ENCODE measurements at places on chromosomes 1 and 21.

DNA sequence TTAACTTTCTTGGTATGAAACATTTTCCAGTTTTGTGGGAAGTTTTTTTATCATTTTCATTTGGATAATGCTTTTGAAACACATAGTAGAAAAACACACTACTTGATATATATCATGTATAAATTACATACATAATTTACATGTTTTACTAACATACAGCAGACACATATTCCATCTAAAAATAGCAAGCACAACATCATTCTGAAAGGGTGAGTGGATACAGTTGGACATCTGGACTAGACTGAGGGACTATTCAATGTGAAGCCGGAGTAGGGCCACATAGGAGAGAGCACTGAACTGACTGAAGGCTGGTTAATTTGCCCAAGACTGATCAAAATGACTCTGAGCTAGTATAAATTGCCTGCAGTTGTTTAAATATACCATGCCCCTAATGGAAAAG is 11.7 kb downstream of the CDKN2C start:
- DNase-seq = no peak

DNA sequence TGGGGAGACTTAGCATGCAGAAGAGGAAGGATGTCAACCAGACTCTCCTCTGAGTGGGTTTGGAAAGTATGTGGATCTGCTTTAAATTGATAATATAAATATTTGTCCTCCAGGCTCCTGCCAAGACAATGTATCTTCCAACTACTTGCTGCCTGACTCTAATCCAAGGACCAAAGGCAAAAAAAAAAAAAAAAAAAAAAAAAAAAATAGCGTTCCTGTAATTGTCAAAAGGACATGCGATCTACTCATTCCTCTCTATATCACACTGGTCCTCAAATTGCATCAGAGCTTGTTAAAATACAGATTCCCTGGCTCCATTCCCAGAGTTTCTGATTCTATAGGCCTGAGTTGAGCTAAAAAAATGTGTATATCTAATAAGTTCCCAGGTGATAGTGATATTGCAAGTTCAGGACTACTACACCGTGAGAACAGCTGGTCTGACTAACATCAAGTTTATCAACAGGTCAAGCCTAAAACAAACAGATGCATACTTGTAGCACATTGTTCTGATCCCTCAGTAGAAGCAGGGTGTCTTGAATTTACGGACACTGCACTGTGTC is 141.3 kb downstream of the TNR start:
- DNase-seq = no peak

DNA sequence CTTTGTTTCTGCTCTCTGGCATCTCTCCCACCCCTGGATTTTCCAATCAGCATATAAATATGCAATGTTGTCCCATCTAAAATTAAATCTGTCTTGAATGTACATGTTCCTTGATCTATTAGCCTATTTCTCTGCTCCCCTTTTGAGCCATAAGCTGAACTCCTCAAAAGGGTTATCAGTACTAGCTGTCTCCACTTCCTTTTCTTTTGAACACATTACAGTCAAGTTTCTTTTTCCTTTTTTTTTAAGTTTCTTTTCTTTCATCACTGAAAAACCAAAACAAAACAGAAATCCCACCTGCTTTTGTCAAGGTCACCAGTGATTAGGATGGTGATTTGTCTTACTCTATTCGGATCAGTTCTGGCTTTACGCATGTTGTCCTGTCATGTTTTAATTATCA is 29.3 kb downstream of the XCL2 start:
- no peak for DNase-seq

GRCh38 chr1:149934356-149934755 is 2.3 kb downstream of the MTMR11 start:
- DNase-seq = no peak

GRCh38 chr1:63004868-63005267 is 220.9 kb downstream of the ATG4C start:
- no peak for DNase-seq

DNA sequence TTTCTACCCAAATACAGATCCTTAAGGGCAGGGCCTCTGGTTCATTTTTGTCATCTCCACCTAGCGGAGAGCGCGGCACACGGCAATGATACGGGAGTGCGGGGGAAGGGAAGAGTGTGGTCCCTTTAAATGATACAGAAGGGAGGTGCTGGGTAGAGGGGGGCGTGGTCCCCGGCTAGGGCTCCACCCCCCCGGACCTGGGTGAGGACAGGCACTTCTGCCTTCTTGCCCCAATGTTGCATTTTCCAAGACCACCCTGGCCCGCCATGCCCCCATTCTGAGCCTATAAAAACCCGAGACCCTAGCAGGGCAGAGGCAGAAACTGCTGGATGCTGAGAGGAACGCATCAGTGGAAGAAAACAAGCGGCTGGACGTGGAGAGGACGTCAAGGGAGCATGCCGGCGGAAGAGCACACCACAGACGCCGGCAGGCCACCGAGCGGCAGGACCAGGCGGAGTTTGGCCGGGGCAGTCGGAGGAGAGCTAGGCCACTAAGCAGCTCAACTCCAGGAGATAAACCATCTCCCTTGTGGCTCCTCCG is 30.0 kb downstream of the LRRC3 start:
- DNase-seq = peak; percentile 50

DNA sequence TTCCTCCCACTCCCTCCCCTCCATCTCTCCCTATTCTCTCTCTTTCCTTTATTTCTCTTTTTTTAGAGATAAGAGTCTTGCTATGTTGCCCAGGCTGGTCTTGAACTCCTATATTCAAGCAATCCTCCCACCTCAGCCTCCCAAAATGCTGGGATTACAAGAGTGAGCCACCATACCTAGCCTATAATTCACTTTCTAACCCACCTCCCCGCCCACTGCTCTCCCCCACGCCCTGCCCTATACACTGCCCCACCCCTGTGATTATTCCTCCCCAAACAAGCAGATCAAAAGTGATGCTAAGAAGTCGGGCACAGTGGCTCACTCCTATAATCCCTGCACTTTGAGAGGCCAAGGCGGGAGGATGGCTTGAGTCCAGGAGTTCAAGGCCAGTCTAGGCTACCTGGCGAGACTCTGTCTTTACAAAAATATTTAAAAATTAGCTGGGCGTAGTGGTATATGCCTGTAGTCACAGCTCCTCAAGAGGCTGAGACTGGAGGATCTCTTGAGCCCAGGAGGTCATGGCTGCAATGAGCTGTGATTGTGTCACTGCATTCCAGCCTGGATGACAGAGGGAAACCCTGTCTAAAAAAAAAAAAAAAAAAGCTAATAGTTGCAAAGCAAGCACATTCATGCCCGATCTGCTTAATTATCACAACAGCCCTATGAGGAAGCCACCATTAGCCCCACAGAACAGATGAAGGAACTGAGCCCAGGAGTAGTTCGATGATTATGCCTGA is 12.8 kb upstream of the E2F2 start:
- no peak for DNase-seq

- no peak for DNase-seq
Observed at GRCh38 chr1:20242890-20243479, 47.7 kb upstream of the VWA5B1 start.

DNA sequence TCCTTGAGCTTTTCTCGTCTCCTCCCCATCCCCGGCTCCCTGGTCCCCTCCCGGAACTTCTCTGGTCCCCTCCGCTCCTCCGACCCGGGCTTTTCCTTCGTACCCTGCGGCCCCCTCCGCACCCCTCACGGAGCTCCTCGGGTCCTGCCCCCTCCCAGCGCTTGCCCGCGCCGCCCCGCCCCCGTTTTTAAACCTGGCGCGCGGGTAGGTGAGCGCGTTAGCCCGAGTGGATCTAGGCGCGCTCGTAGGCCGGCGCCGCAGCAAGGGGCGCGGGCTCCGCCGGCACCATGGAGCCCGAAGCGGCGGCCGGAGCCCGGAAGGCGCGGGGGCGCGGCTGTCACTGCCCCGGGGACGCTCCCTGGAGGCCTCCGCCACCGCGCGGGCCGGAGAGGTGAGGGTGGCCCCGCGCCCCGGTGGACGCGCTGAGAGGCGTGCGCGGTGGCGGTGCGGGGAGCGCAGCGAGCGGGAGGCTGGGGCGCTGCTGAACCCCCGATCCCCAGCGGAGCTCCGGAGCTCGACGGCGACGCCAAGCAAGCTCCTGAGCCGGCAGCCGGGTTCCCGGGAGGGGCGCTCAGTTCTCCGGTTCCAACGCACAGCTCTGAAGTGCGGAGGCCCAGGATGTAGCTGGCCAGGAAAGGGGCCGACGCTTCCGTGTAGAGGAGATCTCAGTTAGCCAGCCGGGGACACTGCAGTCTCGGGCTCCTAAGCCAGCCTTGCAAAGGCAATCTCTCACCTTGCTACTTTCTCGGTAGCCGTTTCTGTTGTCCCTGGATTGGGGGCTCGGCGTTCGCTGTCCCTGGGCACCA is at the start of gene RIPPLY3:
RIPPLY3 (plus strand) TSS at position 217 of the 806 bp plus-strand sequence; CDS start at position 288, 71 bp downstream.
- peak; percentile 10 for DNase-seq

- no peak for DNase-seq
Observed at GRCh38 chr1:226985239-226985838, 45.2 kb downstream of the COQ8A start.

- DNase-seq = peak; percentile 18
Observed at GRCh38 chr1:236516929-236517704, 6.7 kb upstream of the LGALS8 start.

- DNase-seq = no peak
Observed at GRCh38 chr1:162846256-162847212, 14.4 kb downstream of the CCDC190 start.
